ENCODE measurements at places on chromosomes 1 and 21.

- no peak for DNase-seq
Measured at GRCh38 chr1:56958526-56958925, 7.3 kb downstream of the C8B start.

GRCh38 chr1:183831311-183831710 lies 26.4 kb downstream of the RGL1 start:
- no peak for DNase-seq

- peak; percentile 47 for DNase-seq
Measured at GRCh38 chr1:54813485-54814125, 12.5 kb upstream of the TTC22 start.

GRCh38 chr1:244960904-244961303 lies 96.6 kb upstream of the HNRNPU start:
- DNase-seq, result no peak

DNA sequence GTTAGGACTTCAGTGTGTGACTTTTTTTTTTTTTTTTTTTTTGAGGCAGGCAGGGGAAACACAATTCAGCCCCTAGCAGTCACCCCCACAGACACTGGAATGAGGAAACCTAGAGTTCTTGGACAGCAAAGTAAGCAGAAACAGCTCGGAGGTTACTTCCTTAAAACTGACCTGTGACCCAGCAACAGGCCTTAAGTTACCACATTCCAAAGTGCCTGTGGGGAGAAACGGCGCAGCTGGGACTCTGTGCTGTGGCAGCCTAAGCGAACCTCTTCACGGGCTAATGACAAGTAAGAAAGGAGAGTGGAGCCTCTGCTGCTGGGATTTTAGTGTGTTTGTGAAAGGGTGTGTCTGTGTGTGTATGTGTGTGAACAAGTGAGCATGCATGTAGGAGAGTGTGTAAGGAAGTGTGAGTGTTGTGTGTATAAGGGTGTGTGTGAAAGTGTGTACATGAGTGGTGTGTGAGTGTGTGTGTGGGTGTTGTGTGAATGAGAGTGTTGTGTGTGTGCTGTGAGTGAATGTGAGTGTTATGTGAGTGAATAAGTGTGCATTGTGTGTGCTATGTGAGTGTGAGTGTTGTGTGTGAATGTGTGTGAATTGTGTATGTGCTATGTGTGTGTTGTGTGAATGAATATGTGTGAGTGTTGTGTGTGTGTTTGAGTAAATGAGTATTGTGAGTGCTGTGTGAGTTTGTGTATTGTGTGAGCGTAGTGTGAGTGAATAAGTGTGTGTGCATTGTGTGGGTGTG lies 180.8 kb downstream of the BRINP2 start:
- no peak for DNase-seq

GRCh38 chr1:246930830-246931548 lies 759 bp downstream of the AHCTF1 start:
- DNase-seq, result peak; percentile 75
